ENCODE measurements at places on chromosomes 7 and 10.

- no peak for DNase-seq
Observed at GRCh38 chr7:42914421-42915045, 2.7 kb upstream of the C7orf25 start.

DNA sequence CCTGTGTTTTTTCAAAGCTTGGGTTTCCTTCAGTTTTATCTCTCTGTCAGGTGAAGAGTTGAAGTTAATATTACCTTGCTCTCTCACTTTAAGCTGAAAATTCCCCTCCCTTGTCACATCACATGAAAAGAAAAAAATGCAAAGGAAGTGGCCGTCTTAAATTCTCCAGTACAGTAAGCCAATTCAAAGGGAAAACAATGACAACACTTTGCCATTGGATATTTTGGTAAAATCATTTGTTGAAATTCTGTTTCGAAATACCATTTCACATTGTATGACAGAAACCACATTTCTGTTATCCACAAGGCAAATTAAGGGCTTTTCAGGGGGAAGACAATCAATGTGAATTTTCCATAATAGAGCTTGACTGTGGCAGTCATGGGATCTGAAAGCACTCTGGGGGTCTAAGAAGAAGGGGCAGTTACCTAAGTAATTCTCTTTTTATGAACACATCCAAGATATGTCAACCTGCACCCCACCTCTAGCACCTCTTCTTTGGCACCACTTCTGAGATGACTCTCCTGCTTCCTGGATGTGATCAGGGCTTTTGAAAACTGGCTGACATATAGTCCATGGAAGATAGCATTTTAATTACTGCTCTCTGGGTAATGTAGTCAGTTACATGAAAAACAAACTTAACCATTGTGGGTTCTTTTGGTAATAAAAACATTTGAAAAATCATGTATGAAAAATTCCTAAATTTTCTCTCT lies 63.8 kb downstream of the ENTPD1 start:
- no peak for DNase-seq

- no peak for DNase-seq
Observed at GRCh38 chr10:36475746-36476145, 649.7 kb upstream of the ANKRD30A start.

DNA sequence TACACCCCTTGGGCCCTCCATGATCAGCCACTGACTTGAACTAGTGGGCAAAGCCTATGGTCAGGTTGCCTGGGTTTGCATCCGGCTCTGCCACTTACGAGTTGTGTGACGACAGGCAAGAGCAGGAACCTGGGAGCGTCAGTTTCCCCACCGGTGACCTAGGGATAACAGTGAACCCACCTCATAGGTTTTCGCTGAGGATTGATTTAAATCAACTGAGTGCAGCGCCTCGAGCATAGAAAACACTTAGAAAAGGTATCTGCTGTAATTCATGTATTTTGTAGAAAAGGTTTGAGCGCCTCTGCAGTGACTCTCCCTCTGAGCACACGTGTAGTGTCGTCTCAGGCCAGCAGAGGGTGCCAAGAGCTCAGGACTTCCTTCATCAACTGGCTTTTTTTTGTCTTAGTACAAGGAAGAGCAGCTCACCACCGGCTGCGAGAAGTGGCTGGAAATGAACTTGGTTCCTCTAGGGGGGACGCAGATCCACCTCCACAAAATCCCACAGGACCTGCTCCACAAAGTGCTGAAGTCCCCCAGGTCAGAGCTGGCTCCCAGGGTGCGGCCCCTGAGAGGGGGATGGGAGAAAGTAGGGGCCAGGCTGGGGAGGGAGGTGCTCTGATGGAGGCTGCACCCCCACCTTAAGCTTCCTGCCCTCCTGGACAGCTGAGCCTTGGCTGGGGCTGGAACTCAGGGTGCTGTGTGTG lies 27.7 kb downstream of the BTBD16 start:
- DNase-seq: peak; percentile 94

GRCh38 chr7:131011976-131012375 lies 278.0 kb upstream of the KLF14 start:
- DNase-seq: peak; percentile 49

GRCh38 chr10:23399701-23400144 lies 39.2 kb upstream of the OTUD1 start:
- DNase-seq: no peak

GRCh38 chr7:28180364-28181147 lies at the start of gene JAZF1:
JAZF1 (minus strand) TSS chr7:28180795.
- DNase-seq: no peak

DNA sequence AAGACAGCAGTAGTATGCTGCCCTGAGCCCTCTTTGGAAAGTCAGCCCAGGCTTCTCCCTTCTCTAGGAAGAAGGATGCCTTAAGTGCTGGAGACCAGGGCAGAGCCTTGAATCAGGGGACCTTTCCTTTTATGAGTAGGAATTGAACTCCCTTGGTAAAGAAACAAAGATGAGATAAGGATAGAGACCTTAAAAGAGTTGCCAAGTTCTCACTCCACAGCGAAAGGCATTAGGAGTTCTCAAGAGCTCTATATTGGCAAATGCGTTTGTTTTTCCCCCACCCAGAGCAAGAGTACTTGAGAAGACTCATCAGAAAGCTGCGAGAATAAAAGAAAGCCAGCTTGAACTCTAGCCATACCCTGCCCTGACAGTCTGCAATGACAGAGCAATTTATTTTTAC lies 72.9 kb upstream of the OGDHL start:
- no peak for DNase-seq

- no peak for DNase-seq
Observed at GRCh38 chr10:47412869-47413268, 28.8 kb upstream of the ZNF488 start.

DNA sequence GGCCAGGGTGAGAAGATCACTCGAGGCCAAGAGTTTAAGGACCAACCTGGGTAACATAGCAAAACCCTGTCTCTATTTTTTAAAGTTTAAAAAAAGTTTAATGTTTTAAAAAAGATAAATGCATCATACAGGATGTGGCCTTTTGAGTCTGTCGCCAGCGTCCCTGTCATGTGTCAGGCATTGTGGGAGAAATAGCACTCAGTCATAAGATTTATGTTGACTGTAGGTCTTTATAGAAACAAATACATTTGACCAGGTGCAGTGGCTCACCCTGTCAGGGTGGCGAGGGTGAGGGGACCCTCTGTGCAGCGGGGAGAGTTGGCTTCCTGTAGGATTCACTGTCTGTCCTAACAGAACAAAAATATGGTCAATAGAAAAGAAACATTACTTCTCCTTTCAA lies 63.5 kb upstream of the SH2B2 start:
- DNase-seq: no peak

GRCh38 chr10:122304054-122304579 lies 33.0 kb downstream of the BTBD16 start:
- no peak for DNase-seq

DNA sequence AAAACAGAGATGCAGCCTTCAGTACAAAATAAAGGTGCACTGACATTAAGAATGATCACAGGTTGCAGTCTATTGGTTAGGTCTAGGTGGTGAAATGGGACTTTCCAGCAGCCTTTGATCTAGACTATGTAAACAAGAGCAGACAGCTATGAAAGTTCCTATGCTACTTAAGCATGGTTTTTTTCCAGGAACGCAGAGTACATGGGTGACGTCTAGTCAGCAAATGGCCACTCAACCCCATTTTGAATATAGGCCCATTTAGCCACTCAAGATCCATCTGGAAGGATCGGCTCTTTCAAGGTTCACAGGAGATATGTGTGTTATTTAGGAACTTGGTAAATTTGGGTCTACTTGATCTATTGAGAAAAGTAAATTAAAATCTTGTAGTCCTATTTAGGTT lies 1424.6 kb upstream of the LRRTM3 start:
- DNase-seq: no peak

All from Kasumi-1 (cell line).